ENCODE measurements at places on chromosomes 1 and 21.

GRCh38 chr1:22207511-22208267 is 64.8 kb upstream of the WNT4 start:
- DNase-seq = peak; percentile 65

- peak; percentile 31 for DNase-seq
Measured at GRCh38 chr21:25862596-25862995, 127.8 kb downstream of the GABPA start.

DNA sequence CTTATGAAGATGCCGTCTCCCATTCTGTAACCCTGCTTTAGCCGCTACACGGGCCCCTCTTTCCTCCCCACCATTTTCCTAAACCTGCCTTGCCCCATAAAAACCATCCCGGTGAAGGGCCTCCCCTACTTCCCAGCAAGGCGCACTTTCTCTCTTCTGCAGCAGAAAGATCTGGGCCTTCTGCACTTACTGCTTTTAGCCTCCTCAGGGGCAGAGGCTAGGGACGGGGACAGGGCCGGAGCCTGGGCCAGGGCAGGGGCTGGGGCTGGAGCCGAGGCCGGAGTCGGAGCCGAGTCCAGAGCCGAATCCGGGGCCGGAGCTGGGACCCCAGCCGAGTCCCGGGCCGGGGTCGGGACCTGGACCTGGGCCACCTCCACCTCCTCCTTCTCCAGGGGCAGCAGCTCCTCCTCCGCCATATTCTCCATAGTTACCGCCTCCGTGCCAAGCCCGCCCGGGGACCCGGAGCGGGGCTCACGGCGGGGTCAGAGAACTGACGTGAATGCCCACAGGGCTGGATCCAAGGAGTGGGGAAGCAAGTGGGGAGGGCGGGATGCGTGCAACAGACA is 382 bp downstream of the TRMT1L start:
- peak; percentile 82 for DNase-seq

DNA sequence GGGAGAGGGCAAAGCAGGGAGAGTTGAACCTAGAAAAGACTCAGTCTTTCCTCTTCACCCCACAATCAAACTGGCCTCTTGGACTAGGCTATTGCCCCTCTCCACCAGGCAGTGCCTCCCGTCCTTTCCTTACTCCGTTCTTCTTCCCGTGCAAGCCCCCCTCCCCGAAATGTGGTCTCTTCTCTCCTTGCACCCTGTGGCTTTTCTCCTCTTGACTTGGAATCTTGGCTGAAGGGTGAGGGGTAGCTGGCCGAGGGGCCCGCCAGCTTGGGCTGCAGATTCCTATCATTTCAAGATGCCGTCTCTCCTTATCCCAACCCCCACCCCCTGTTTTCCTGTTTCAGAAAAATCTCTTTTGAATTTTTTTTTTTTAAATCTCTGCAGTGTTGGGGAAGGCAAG is 1.6 kb downstream of the WNT2B start:
- DNase-seq = no peak

- DNase-seq = no peak
Measured at GRCh38 chr1:38464071-38464661, 395.4 kb downstream of the RRAGC start.

- peak; percentile 99 for DNase-seq
Measured at GRCh38 chr1:230867903-230868735, at the start of gene C1orf198. C1orf198 (minus strand) TSS chr1:230868521; CDS start chr1:230868512, 9 bp downstream.

GRCh38 chr21:46559291-46559983 is 45.4 kb downstream of the S100B start:
- DNase-seq = no peak

GRCh38 chr1:218556016-218556415 is 210.9 kb downstream of the TGFB2 start:
- DNase-seq = no peak

GRCh38 chr1:199447906-199448305 is 579.6 kb upstream of the NR5A2 start:
- DNase-seq = peak; percentile 88

GRCh38 chr1:234505769-234506102 is 26.8 kb upstream of the TARBP1 start:
- no peak for DNase-seq

- no peak for DNase-seq
Measured at GRCh38 chr21:36732217-36732616, 33.3 kb downstream of the SIM2 start.

DNA sequence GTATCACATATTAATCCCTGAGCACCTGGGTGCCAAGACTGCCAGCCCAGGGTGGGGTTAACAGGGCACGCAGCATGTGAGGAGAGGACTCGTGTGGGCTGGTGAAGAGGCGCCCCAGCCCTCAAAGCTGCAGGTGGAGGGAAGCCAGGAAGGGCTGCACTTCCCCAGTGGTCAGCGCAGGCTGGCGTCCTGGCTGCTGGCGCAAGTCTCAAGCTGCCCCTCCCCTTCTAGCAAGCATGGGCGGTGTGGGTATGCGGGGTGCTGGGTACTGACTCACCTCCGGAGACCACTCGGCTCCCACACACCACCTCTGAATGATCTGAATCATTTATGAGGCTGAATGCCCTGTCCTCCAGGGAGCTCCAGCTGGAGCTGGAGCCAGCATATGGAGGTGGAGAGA is 44.0 kb downstream of the EIF2D start:
- no peak for DNase-seq

All from D341Med (cell line).